ENCODE measurements at places on chromosomes 5 and 9. TPM values are rescaled to one million over a fixed set of nuclear protein-coding genes. Genes with fewer than 3 reads are reported as not detected.

DNA sequence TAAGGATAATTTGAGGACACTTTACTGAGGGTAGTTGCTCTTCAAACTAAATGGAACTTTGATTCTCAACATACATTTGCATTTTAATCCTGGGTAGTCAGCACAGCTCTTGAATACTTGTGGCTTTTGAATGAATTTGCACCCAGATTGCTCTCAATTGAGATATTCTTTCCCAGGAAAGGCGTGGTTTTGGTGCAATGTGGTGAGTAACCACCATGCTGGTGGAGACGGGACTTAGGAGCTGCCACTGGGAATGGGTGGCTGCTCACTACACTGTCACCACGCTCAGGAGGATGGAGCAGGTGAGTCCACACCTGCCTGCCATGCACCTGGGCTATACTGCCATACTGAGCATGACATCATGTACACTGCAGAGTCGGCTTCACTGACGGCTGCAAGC lies 99.2 kb downstream of the IRX1 start:
- no peak for DNase-seq

DNA sequence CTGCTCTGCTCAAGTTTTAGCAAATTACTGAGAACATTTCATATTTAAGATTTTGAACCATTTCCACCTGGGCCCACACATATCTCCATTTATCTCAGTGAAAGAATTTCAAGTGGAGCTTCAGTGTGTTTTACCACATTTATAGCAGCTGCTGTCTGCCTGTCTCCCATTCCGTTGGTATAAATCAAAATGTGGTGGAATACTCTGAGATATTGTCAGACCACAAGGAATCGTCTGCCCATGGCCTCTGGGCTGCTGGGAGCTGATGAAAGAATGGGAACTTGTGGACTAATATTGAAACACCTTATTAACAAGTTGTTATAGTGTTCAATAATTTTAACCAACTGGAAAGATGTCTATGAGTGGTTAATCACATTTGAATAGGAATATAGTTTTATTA lies 33.3 kb downstream of the MAST4 start:
- no peak for DNase-seq

DNA sequence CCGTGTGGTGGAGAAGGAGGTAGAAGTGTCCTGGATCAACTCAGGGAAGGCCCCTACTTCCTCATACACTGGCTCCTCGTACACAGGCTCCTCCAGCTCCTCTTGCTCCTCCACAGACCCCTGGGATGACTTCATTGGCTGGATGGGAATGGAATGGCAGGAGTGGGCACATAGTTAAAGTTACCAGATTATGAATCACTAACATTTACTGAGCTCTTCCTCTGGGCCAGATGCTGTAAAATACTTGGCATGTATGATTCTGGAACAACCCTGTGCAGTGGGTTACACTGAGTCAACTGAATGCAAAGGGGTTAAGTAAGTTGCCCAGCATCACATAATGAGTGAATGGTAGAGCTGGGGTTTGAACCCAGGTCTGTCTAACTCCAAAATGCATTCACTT lies 3.1 kb upstream of the FCHSD1 start:
- no peak for DNase-seq

DNA sequence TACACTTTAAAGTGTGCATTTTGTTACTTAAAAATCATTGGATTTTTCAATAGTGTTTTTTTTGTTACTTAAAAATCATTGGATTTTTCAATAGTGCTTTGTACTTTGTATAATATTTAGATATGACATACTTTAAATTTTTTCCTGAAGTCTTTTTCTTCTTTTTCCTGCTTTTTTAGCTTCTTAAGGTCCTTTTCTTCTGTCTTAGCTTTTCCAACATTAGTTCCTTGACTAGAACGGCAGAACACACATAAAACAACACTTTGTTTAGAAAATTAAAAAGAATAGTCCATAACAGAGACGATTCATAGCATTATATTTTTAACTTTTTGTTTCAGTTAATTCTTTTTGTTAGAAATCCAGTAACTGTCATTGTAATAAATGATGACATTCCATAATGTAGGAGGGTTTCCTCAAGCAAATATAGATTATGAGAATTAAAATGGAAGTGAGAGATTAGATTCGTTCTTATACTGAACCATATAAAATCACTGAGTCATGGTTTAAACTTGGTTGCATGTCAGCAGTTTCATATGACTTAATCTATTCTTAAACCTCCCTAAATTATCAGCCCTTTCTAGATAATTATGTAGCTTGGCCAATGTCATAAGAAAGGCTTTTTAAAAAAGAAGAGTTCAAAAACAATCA lies 45.3 kb upstream of the RICTOR start:
- DNase-seq = no peak

- DNase-seq = no peak
Measured at GRCh38 chr5:151328734-151329133, 18.6 kb downstream of the SLC36A2 start.

- peak; percentile 36 for DNase-seq
Measured at GRCh38 chr9:112753725-112754124, 3.2 kb downstream of the SNX30 start.

- no peak for DNase-seq
Measured at GRCh38 chr5:161745392-161745791, 59.9 kb downstream of the GABRA6 start.

DNA sequence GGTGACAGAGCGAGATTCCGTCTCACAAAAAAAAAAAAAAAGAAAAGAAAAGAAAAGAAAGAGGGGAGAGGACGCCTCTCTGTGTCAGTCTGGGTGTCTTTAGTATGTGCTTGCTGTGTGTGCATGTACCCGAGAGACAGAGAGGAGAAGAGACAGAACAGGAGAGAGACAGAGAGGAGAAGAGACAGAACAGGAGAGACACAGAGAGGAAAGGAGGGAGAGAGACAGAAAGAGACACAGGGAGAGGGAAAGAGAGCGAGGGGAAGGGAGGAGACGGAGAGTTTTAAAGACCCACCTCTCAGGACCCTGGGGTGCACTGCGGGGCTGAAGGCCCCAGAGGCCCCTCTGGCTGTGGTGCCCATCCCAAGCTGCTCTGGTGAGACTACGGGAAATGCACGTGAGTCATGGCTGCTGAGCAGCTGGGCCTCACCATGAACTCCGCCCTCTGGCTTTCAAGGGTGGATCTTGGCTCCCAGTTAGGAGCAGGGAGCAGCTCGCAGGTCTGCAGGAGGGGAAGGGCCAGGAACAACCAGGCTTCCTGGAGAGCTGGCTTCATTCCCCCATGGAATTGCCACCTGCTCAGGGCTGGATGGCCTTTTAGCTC lies 7.9 kb downstream of the SLC6A3 start:
- peak; percentile 4 for DNase-seq

DNA sequence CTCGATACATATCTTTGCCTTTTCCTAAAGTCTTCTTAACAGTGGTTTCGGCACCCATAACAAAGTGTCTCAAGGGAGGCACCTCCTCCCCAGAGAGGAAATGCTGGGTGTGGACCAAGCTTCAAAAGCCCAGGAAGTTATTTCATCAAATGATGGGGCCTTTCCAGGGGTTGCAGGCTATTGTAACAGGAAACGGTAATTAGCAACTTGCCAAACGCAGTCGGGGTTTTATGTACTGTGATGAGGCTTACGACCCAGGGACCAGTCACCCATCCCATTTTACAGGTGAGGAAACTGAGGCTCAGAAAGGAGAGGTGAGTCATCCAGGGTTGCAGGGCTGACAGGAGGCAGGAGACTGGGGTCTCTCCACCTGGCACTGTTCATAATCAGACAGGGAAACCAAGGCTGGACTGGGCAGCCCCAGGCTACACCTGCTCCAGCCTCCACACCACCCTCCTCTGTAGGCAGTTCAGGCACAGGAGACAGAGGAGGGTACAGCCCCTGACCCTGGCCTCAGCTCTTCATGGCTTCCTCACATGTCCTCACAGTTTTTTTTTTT lies 30.0 kb upstream of the SUSD3 start:
- no peak for DNase-seq

GRCh38 chr9:35915681-35916294 lies 6.5 kb downstream of the SPAAR start:
- no peak for DNase-seq

DNA sequence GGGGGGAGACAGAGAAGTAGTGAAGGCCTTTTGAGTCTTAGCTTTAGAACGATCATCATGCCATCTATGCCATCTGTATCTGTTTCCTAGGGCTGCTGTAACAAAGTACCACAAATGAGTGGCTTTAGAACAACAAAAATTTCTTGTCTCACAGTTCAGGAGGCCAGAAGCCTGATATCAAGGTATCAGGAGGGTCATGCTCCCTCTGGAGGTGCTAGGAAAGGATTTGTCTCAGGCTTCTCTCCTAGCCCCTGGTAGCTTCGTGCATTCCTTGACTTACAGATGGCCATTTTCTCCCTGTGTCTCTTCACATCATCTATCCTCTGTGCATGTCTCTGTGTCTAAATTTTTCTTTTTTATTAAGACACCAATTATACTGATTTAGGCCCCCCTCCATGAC lies 5.2 kb downstream of the CARD6 start:
- no peak for DNase-seq

DNA sequence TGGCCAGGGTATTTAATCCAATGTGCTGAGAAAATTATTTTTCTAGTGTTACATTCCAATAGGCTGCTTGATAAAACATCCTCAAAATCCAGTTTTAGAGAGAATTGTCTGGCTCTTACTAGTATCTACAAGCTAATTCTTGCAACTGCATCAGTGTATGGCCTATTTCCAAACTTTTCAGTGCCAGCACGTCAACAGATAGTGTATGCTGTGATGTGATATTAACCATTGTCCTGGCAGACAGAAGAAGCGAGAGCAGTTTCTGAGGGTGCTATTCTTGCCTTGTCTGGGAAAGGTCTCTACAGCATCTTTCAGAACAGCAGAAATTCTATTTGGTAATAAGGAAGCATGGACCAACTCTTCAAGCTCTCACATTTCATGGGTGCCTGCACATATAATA lies 174.2 kb upstream of the CDH12 start:
- no peak for DNase-seq

DNA sequence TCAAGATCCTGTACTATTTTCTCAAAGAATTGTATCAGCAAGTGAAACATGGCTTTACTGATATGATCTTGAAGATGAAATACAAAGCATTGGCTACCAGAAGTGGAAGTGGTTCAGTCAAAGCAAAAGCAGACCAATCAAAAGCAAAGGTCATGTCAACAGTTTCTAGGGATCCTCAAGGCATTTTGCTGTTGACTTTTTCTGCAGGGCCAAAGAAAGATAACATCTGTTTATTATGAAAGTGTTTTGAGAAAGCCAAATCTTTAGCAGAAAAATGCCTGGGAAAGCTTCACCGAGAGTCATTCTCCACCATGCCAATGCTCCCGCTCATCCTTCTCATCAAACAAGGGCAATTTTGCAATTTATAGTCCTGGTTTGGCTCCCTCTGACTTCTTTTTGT lies 90.3 kb upstream of the ACO1 start:
- no peak for DNase-seq

The SLC23A1 gene
- not detected for total RNA-seq

The ANKRD34B gene
- total RNA-seq = not detected

The NR5A1 gene
- total RNA-seq = 0.64 TPM

The LCN9 gene
- total RNA-seq = not detected

The PLAC8L1 gene
- 2.6 TPM for total RNA-seq

Measured in HCT116 (cell line).